ENCODE measurements at places on chromosomes 1 and 21. TPM values are rescaled to one million over a fixed set of nuclear protein-coding genes. Genes with fewer than 3 reads are reported as not detected.

The SIPA1L2 gene
- total RNA-seq, result 9.3 TPM

The EXO5 gene
- 3.8 TPM for total RNA-seq

The AADACL3 gene
- not detected for total RNA-seq

The CHTOP gene
- total RNA-seq, result 72.8 TPM

The LRRC71 gene
- 0.38 TPM for total RNA-seq

The ADAMTS4 gene
- not detected for total RNA-seq

All from A549 treated with DMSO at 1 μM for 4 hours (cell line).